Pons (tissue), 1 donor: ENCODE measurements at places on chromosomes 2 and 18.

DNA sequence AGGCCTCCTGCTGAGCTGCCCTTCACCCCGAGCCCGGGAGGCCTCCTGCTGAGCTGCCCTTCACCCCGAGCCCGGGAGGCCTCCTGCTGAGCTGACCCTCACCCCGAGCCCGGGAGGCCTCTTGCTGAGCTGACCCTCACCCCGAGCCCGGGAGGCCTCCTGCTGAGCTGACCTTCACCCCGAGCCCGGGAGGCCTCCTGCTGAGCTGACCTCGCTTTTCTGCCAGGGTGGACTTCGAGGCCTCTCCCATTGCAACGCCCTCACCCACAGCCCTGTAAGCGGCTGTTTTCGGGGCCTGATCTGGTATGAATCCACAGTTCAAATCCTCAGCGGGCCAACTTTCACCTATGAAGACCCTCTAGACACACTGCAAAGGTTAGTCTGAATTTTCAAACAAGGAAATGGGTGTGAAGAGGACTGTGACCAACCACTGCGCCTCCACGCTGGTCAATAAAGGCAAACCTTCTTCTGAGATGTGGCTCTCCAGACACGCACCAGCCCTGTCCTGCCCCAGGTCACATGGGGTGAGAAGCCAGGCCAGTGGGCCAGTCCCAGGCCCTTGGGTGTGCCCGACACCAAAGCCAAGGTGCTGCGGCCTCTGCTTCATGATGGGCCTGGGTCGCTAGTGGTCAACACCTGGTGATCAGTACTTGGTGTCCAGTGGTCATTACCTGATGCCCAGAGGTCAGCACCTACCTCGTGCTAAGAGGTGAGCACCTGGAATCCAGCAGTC, 225.1 kb upstream of the SALL3 start:
- no peak for DNase-seq

- no peak for DNase-seq
Measured at GRCh38 chr2:237118561-237119155, 33.0 kb downstream of the COPS8 start.

GRCh38 chr2:44848026-44848425, 93.5 kb upstream of the SIX3 start:
- no peak for DNase-seq

GRCh38 chr2:161239326-161240109, 68.7 kb upstream of the PSMD14 start:
- no peak for DNase-seq

DNA sequence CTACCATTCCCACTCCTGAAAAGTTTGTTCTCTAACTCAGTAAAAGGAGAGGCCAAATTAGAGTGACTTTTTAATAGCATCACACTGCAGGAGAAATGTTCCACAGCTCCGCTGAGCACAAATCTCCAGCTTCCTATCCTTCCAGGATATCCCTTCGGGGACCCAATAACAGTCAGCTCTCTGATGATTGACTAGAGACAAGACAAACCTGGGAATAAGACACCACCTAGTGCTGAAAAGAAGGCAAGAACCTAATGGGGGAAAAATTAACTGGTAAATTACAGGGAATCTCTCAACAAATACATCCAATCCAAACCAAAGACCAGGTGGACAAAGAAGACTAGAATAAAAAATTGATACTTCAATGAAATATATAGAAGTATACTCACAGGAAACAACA, 977.1 kb upstream of the SOX11 start:
- DNase-seq: no peak

DNA sequence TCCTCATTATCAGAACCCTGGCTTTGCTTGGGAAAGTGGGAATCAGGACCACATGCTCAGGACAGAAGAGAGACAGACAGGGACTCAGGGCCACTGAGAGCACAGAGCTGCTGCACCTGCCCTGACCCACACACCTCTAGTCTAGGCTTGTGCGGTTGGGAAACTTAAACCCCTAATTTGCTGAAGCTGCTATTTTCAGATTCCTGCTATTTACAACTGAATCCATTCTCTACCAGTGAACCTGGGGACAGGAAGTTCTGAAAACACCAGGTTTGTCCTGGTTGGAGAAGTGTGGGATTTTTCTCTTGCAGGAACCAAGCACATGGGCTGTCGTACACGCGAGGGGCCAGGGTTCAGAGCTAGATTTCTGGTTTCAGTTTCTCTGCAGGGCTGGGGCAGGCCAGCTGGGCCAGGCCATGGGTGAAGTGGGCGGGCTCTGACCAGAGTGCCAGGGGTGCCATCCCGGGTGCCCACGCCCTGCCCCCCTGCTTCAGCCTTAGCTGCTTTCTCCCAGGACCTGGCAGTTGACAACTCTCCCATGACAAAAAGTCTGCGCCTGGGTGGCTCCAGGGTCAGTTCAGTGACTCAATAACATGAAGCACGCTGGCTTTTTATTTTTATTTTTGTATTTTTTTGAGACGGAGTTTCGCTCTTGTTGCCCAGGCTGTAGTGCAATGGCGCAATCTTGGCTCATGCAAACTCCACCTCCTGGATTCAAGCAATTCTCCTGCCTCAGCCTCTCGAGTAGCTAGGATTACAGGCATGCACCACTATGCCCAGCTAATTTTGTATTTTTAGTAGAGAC, 51.3 kb upstream of the SLC1A4 start:
- no peak for DNase-seq

DNA sequence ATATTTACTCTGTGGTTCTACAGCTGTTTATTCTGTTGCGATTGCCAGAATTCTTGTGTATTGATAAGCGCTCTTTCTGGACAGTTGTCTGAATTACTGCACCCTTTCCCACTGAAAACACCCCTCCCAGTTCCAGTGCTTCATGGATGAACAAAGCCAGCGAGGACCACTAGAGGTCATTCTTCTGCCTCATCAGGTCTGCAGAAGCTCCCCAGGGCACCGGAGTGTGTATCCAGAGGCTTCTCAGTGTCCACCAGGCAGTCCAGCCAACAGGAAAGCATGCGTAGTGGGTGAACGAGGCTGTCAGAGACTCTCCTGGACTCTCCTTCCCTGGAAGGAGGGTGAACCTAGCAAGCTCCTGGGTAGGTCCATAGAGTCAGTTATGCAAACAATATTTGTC, 40.6 kb upstream of the INHBB start:
- DNase-seq: peak; percentile 52

DNA sequence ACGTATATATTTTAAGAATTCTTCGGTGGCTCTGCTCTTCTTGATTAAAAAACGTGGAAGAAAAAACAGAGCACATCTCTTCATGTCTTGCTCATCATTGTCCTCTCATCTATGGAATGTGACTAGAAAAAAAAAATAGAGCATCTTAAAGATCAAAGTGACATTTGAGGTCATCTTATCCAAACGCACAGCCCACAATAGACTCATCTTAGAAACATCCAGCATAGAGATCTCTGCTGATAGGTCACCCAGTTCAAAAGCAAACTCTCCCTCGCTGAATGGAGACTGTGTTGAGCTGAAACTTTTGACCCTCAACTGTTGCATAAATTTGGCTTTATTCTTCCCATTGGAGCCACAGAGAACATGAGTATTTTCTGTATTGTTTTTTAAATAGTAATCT, 65.2 kb downstream of the CMPK2 start:
- DNase-seq: no peak

- DNase-seq: peak; percentile 38
Measured at GRCh38 chr2:60581433-60582282, 28.2 kb upstream of the BCL11A start.

DNA sequence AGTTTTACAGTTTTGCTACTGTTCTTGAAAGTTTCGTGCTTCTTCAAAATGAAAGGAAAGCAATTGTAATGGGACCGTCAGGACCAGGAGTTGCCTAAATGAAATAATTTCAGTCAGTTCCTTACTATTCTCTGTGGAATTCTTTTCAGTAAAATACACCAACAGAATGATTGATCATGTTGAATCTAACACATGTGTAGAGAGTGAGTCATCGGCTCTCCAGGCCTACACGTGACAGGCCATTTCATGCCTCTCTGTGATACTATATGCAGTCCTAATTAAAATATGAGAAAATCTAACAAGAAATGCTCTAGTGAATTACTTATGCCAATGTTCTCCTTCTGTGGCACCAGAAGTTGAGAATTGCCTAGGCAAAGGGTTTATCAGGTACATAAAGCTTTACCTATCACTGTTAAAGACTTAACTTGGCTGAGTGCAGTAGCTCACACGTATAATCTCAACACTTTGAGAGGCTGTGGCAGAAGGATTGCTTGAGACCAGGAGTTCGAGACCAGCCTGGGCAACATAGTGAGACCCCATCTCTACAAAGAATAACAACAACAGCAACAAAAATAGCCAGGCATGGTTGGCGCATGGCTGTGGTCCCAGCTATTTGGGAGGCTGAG, 199.4 kb downstream of the LRRTM1 start:
- DNase-seq: no peak

- DNase-seq: peak; percentile 37
Measured at GRCh38 chr18:8526332-8526731, 82.9 kb upstream of the RAB12 start.

DNA sequence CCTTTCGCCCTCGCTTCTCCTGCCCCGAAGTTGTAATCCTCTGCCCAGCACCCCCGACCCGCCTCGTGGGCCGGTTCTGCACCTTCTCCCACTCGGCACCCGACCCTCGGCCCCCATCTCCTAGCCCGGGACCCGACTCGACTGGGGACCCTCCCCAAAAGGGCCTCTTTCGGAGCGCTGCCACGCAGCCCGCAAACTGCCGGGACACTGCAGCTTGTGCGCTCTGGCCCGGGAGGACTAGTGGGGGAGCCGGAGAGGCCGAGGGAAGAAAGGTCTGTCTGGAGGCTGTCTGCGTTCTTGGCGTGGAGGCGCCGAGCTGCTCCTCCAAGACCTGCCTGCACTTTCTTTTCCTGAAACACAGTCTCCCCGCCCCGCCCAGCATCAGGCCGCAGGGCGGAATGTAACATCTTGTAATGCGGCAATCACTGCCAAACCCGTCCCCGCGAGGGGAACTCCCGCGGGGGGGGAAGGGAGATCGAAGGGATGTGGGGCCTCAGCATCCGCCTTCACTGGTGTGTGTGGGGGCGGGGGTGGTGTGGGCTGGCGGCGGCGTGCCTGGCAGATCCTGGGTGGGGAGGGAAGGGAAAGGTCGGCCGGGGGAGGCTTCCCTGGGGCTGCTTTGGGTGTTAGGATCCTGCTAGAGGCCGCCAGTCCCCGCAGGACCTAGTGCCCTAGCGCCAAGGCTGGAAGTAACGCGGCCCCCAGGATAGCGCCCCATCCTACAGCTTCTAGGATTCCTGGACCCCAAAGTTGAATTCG, 7.4 kb downstream of the DLX2 start:
- DNase-seq: no peak

DNA sequence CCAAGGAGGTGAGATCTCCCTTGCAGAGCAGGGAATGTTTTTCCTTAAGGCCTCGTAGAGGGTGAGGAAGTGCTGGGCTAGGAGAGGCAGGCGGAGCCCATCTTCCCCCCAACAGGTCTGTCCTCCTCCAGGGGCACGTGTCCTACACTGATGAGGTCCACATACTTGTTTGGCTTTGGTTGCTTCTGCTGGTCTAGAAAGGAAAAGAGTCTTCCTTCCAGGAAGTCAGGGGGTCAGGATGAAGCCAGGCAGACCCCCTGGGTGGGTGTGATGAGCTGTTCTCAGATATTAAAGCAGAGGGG, 6.0 kb downstream of the SH3BP4 start:
- DNase-seq: no peak

- DNase-seq: no peak
Measured at GRCh38 chr2:236665572-236666118, 96.0 kb downstream of the ACKR3 start.

DNA sequence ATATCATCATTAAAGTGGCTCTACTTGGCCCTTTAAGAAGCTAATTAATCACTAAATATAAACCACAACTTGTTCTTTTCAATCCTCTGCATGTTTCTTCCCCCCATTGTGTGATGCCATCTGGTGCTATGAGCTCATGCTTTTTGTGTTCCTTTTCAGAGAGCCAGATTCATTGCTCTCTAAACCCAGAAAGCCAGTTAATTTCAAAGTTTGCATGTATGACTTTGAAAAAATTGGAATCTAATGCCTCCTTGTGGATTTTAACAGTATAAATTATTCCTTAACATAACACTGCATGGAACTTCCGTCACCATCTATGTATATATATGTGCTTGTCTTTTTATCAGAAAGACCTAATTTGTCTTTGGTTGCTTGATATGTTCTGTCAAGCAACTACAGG, 31.1 kb downstream of the TMEM178A start:
- peak; percentile 89 for DNase-seq

DNA sequence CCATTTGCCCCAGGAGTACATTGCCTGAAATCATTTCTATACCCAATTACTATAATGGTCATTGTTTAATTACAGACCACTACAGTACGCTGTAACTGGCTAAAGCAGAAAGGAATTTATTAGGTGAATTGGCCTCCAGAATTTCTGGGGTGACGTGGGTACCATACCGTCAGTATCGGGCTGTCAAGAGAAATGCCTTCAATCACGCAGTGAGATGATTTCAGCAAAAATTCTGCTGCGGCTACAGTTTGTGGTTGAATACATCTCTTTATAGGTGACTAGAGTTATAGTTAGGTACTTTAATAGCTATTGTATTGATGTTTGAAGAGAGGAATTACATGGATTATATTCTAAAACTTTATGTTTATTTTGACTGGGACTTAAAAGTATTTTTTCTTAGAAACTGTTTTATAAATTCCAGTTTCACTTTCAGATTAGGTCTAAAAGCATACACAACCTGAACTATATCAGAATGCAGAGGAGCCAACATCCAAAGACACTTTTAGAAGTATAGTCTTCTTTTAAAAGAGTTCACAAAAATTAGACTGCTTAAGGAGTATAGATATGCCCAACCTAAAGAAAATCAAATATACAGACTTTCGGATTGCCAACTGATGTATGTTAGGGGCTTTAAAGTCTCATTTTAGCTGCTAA, 128.4 kb downstream of the TTC27 start:
- no peak for DNase-seq

DNA sequence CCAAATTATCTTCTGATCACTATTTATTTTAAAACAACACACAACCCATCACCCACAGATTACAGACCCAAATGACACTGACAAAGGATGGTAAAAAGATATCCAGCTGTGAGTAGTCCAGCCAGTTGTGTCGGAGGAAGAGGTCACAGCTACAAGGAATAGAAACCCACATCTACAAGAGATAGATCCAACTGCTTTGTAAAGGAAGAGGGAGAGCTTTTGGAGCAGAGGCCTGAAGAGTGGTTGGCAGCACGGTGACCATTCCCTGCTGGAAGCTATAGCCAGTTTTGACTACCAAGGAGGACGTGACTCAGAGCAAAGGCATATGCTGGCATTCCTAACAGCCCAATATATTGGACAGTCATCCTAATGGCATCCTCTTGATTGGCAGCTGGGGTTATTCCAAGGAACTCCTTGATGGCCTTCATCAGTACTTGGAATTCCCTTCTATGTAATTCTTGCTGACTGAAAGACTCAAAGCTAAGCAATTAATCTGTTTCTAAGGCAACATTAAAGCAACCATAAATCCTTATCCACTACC, 17.1 kb downstream of the SLC8A1 start:
- no peak for DNase-seq

GRCh38 chr2:224971214-224971613, 71.1 kb downstream of the DOCK10 start:
- DNase-seq: no peak

- peak; percentile 25 for DNase-seq
Measured at GRCh38 chr18:49459404-49460171, 857 bp downstream of the DYM start.
